ENCODE measurements at places on chromosomes 7 and 10.
A peak's percentile ranks its signal among the peaks of the same experiment; 100 is the strongest.

GRCh38 chr10:49382826-49383225, 13.1 kb downstream of the DRGX start:
- DNase-seq: no peak

- peak; percentile 83 for DNase-seq
These were observed 199.2 kb downstream of the DIP2C start for GRCh38 chr10:490256-490655.

DNA sequence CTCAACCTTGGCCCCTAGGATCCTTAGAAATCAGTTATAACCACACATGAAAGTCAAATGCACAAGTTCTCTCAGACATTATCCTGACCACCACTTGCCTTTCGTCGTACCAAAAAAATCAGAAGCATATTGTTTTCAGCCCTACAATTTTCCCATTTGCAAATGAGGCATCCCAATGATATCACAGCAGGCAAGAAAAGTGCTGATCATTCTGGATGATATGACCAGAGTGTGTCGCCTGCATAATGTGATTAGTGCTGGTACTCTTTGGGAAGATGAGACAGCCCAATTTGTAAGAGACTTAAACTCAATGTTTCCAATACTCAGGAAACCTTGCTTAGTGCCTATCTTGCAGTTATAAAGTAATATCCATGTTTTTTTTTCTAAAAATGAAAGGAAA, 168.0 kb downstream of the SORCS1 start:
- DNase-seq: no peak

- peak; percentile 46 for DNase-seq
These were observed 47.6 kb downstream of the UNC5B start for GRCh38 chr10:71259815-71260501.

DNA sequence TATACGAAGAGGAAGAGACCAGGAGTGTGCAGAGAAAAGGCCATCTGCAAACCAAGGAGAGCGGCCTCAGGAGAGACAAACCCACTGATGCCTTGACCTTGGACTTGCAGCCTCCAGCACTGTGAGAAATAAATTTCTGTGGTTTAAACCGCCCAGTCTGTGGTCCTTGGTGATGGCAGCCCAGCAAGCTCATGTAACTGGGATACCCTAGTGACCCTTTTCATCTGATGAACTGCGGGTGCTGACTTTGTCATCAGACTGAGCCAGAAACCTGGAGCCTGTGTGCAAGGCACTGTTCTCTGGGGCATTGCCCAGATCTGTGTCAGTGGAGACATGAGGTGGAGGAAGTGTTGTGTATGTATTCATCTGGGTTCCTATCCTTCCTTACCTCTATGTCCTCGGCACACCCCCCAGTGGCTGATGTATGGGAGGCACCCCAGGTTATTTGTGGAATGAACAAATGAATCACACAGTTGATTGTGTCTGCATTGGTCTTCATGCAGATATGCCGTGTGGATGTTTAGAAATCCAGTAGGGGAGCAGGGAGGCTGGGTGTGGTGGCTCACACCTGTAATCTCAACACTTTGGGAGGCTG, 64.5 kb upstream of the BTBD16 start:
- DNase-seq: no peak

- no peak for DNase-seq
These were observed 83.0 kb upstream of the ADRB1 start for GRCh38 chr10:113960617-113961181.

- DNase-seq: no peak
These were observed 458.8 kb upstream of the ZMIZ1 start for GRCh38 chr10:78609976-78610375.

DNA sequence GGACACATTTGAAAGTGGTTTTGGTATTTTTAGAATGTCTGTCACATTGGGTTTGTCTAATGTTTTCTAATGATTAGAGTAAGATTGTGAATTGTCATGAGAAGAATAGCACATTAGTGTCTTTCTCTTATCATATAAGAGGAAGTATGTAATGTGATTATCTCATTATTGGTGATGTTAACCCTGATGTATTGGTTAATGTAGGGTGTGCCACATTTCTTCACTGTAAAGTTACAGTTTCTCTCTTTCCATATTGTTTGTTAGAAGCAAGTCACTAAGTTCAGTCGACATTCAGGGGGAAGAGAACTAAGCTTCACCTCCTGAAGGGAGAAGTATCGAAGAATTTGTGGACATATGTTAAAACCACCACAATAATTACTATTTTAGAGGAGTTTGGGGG, 56.3 kb upstream of the DNAH11 start:
- DNase-seq: no peak

- peak; percentile 65 for DNase-seq
These were observed 145.7 kb upstream of the RHEB start for GRCh38 chr7:151665368-151665767.

GRCh38 chr7:22357311-22358175, 589 bp upstream of the RAPGEF5 start:
- peak; percentile 37 for DNase-seq

DNA sequence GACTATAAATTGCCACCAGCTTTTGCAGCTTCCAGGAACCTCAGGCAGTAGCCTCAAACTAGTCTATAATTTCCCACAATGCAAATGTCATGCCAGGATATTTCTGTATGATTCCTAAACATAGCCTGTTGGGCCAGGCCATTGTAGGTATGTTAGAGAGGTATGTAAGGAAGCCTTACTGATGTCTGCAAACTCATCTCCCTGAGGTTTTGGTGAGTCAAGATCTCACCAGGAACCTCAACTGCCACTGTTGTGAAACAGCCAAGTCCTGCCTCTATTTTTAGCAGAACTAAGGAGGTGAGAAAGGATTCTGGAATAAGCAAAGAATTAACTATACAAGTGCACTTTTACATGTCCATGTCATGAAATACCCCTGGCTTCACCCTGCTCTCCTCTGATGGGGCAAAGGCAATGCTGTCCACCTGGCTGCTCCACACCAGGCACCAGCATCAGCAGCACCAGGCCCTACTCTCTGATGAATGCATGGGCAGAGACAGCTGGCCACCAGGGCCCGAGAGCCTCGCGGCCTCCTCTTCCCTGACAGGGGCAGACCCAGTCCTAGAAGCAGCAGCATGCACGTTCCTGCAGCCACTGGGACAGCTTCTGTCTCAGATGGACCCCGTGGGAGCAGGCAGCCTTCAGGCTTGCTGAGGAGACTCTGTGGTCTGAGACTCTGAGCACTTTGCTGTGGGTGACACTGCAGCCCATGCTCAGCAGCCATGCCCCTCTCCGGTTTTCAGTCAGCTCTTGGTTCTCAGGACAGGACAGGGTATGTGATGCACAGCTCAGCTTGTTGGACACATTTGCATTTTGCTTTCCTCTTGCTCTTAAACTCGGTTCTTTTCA, 147.3 kb downstream of the ZMYND11 start:
- peak; percentile 45 for DNase-seq

All from AG20443 (cell line).